ENCODE measurements at places on chromosomes 1 and 21. TPM values are rescaled to one million over a fixed set of nuclear protein-coding genes. Genes with fewer than 3 reads are reported as not detected.

Gene SPRR2B
- not detected for total RNA-seq

Gene NPR1
- not detected for total RNA-seq

Gene MDM4
- total RNA-seq: 209 TPM

Gene RABIF
- 10.8 TPM for total RNA-seq

Gene TMEM59
- total RNA-seq: 125 TPM

Gene F3
- total RNA-seq: not detected

Gene FAM20B
- total RNA-seq: 11.2 TPM

Gene LCE2B
- total RNA-seq: not detected

Gene ZDHHC18
- total RNA-seq: 55.4 TPM

Gene TFF3
- not detected for total RNA-seq

Gene FCRL6
- 5.6 TPM for total RNA-seq

Gene OR2L5
- total RNA-seq: not detected

Gene GPR61
- total RNA-seq: 0.43 TPM

Gene C1QTNF12
- 5.1 TPM for total RNA-seq

Gene CDK11A
- total RNA-seq: 280 TPM

Gene BCL10
- total RNA-seq: 51.7 TPM

Gene OPTC
- total RNA-seq: not detected

Gene KCNK2
- total RNA-seq: not detected

Gene SHE
- total RNA-seq: not detected

Gene NPHS2
- not detected for total RNA-seq

Gene C1orf56
- total RNA-seq: 0.56 TPM

Gene ZNF684
- 2.9 TPM for total RNA-seq

Gene KRTAP12-2
- total RNA-seq: not detected

Gene GSTM4
- 9.5 TPM for total RNA-seq

Gene GJB3
- total RNA-seq: not detected

Gene CNKSR1
- 2.0 TPM for total RNA-seq

Gene GSTM5
- 0.54 TPM for total RNA-seq

Gene PCAT6
- 0.92 TPM for total RNA-seq

Gene KRTAP21-1
- total RNA-seq: not detected

Gene FAM72B
- 0.79 TPM for total RNA-seq

Gene NEK2
- total RNA-seq: 0.35 TPM

Data from CD8-positive, alpha-beta T cell (primary cell).